AG08396 (cell line): ENCODE measurements at places on chromosomes 1 and 21.

DNA sequence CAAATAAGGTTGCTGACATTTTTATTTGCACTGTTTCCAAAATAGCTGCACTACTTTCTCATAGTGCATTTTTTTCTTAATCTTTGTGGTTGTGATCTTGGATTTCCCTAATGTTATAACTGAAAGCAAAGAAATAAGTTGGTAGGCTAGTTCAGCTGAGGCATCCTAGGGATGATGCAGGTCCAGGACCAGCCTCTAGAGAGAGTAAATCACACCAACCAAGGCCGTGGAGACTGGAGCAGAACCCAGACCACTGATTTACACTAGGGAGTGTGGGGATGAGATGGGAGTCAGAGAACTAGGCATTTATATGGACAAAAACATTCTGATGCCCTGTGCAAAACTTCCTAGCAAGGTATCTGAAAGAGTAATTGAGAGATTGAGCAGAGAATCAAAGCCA, 104.5 kb downstream of the URB2 start:
- DNase-seq = no peak

DNA sequence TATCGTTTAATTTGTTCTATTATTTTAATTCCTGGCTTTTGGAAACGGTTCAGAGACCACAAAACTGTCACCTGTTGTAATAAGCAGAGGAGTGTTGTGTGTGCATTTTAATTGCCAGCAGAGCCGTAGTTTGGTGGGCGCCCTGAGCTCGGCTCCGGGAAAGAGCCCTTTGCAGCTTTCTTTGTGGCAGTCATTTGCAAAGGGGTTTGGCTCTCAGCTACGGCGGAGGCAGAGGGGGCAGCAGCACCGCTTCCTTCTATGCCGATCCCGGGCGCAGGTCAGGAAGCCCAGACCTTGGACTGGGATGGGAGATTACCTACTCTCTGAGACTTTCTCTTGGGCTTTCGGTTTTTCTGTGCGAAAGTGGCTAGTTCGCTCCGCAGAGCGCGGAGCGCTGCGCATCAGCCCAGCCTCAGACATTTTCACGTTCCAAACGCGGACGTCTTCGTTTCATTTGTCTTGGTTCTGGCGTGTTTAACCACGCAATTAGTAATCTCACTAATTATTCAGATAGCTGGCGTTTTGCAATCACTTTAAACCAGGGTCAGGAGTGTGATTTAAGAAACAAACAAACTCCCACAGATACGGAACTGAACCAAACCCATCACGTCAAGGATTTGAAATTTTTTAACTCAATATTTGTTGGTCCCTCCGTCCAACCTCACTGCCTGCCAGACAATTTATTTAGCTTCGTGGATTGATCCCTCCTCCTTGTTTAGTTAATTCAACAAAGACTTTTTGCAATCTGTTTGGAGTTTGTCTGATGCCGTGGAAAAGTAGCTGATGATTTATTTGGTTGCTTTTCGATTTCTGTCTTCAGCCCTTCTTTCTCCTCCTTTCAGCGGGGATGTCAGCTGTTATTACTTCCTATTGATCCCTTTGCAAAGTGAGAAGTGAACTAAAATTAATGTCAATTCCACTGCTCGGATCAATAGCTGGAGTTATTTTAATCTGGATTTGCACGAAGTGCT, 3.9 kb downstream of the RNF220 start:
- DNase-seq = no peak

DNA sequence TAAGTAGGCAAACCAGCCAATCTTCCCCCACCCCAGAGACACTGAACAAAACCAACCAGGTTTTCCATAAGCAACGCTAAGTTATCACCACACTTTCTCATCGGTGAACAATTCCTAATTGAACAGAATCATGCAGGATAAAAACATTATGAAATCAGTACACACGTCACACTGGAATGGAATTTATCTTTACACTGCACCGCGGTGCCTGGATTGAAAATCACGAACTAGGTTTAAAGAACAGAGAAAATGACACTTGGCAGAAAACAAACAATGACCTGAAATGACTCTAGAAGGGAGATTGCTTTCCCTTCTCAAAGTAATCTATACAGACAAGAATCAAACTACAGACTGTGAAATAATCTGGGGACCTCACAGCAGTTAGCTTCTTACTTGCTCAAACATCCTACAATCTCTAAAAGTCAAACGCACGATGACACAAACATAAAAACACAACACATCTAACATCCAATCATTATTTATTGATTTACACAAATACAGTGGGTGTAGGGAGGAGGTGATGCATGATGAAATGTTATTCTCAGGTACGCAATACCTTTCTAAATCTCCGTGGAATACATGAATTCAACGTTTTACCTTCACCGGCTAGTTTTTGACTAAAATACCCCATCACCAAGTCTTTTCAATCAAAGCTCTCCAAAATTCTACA, 1.9 kb downstream of the EIF4G3 start:
- peak; percentile 56 for DNase-seq

DNA sequence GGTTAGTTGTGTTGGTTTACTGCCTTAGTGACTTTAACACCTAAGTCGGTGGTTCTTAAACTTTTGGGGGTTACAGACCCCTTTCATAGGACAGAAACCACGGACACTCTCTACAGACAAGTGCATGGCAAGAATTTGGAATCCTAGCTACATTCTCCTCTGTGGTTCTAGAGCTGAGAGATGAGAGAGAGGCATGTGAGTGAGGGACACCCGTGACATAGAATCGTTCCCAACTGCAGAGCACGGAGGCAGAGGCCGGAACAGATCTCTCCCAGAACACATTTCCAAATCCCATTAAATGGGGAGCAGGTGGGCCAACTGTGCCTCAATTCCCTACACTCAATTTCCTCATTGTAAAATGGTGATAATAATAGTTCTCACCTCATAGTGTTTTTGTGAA, 60.7 kb downstream of the DAB1 start:
- no peak for DNase-seq

DNA sequence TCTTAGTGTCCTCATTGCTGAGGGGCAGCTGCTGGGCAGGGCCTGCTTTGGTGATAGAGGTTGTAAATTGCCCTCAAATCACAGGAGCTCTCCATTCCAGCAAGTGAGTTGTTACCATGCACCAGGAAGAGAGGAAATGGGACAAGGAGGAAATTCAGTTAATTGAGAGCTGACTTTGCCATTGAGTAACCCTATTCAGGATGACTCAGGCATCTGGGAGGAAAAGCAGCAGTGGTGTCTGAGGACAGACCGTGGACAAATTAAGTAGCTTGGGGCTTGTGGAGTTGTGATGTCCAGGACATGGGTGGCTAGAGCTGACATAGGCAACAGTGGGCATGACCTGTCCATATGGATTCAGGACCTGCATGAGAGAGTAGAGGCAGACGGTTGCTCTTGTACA, 5.9 kb downstream of the ARHGEF10L start:
- DNase-seq = no peak

GRCh38 chr1:91881280-91881679, 4.7 kb downstream of the TGFBR3 start:
- no peak for DNase-seq

DNA sequence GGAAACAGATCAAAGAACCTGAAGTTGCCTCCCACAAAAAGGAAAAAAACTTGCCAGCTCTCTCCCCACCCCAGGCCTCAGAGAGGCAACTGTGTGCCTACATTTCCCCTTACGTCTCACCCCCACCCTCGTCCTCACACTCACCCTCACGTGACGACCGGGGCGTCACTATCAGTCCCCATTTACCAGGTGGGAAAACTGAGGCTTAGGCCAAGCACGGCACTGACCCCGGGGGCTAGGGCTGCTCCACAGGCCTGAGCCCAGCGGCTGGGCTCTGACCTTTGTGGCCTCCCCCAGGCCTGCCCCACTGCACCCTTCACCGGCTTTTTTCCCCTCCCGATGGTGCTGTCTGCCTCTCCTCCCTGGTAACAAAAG, 51.5 kb upstream of the RUNX3 start:
- no peak for DNase-seq

GRCh38 chr1:186093437-186093836, 281.6 kb downstream of the TPR start:
- DNase-seq = no peak

DNA sequence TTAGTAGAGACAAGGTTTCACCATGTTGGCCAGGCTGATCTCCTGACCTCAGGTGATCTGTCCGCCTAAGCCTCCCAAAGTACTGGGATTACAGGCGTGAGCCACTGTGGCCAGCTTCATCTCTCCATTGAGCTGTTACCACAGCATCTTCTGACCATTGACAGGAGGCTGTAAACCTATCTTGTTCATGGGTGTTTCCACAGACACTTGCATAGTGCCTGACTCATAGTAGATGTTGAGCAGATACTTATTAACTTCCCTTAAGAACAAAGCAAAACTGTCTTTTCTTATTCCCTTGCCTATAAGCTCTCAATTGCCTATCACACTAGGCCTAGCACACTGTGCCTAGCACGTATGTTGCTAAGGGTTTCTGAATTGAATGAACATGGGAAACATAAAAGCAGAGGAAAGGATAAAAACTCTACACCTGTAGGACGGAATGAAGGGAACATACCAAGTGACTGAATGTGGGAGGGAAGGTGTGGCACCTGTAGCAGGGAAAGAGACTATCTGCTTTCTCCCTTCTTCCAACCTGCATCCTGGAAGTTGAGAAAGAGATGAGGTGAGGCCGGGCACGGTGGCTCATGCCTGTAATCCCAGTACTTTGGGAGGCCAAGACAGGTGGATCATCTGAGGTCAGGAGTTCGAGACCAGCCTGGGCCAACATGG, 1.2 kb upstream of the C1orf54 start:
- no peak for DNase-seq

DNA sequence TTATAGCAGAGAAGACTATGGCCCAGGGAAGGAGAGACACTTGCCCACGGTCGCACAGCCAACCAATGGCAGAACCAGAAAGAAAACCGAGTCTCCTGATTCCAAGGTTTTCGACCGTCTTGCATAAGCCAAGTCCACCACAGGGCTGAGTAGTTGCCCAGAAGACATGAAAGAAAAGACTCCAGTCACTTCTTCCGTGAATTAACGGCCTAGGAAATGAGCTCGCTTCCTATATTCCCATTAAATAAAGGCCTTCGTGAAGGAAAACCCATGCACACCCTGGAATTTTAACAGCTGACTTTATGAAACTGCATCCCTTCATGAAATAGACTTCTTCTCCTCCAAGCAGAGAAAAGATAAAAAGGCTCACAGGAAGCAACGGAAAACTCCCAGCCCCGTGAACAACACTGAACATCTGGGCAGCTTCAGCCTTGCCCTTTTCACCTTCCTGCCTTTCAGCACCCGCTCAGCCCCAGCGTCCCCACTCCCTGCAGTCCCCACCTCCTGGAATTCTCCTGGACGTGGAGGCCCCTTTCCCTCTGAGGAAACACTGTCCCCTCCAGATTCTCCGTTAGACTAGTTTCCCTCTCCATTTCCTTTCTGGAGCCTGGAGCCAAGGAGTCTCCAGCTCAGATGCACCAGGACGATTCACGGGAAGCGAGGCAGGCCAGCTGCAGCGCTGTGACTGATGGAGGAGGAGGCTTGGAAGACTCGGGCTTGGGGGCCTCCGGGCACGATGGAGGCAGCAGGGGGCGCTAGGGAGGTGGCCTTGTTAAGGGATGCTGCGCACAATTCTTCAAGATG, 2.7 kb upstream of the MYOC start:
- DNase-seq = peak; percentile 68

GRCh38 chr1:61486783-61487536, 238.0 kb downstream of the TM2D1 start:
- no peak for DNase-seq

DNA sequence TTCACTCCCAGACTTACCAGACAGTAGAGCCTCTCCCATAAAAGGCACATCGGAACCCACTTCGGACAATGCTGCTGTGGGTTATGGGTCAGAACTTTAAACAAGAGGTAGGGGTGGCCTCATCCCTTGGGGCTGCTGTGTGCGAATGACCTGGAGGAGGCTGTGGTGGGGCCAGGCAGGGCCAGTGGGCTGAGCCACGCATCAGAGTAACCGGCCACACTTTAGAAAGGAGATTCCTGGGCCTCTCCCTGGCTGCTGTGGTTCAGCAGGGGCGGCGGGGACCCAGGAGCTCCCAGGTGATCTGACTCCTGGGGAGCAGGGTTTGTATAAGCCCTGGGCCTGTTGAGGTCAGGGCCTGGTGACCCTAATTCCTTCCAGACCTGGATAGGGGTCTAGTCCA, 110.2 kb upstream of the C1orf174 start:
- no peak for DNase-seq

- DNase-seq = no peak
These were observed 191.6 kb downstream of the HIVEP3 start for GRCh38 chr1:41726899-41727748.

- no peak for DNase-seq
These were observed 8.0 kb upstream of the RNPC3 start for GRCh38 chr1:103517380-103518047.

DNA sequence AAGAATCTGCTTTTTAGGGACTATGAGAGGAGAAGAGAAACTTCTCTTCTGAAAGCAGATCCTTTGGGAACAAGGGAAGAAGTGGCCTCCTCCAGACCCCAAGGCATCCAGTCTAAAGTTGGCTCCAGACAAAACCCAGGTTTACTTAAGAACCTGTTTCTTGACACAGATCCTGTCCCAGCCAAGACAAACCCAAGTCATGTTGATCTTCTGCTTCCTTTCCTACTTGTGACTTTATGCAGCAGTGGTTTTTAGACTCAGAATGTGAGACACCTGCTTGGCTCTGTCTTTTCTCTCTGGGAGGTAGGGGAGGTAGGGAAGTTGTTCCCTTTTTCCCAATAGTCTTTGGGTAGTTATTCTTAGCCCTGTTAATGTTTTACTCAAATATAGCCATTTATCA, 38.3 kb downstream of the ELAPOR1 start:
- no peak for DNase-seq

DNA sequence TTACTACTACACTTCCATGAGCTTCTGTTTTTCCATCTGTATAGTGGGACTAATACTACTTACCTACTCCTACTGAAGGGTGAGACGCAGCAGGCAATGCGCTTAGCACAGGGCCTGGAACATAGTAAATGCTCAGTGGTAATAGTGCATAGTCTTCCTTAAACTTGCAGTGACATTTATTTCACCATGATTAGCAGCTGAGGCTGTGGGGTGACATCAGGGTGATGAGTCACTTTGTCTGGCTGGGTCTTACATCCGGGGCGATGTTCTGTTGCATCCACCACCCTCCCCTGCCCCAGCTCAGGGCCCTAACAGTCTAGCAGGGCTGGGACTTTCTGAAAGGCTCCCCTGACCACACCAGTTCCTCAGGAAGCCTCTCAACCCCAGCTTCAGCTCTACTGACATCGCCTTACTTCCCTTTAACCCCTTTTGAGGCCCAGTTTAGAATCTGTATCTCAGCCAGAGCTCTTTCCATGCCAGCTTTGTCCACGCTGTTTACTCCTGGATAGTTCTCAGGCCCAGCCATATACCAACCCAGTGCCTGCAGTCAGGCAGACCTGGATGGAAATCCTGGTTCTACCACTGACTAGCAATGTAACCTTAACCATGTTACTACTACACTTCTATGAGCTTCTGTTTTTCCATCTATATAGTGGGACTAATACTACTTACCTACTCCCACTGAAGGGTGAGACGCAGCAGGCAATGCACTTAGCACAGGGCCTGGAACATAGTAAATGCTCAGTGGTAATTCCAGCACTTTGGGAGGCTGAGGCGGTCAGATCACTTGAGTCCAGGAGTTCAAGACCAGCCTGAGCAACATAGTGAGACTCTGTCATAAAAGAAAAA, 66.3 kb downstream of the CD58 start:
- DNase-seq = peak; percentile 31

- peak; percentile 6 for DNase-seq
These were observed 28.3 kb downstream of the HEATR1 start for GRCh38 chr1:236576004-236576403.
